ENCODE measurements at places on chromosomes 4 and X.

GRCh38 chrX:44314259-44314734 lies 29.2 kb downstream of the EFHC2 start:
- no peak for DNase-seq

DNA sequence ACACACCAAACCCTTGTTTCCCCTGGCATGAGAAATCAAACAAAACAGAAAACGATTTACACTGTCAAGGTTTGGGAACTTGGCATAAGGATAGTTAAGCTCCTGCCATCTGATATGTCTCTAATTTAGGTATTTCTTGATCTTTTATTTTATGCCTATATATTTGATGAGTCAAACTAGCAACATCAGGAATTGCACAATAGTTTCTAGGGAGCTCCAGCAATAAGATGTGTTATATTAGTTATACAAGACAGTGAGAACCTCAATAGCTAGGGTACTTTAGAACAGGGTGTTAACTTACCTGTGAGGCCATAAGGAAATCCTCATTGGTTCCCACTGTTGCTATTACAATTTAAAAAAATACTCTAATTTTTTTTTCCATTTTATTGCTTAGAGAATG lies 474.2 kb downstream of the GBA3 start:
- no peak for DNase-seq

- DNase-seq = no peak
These were observed 71.7 kb downstream of the ENOX2 start for GRCh38 chrX:130831347-130831722.

GRCh38 chrX:123223409-123223808 lies 39.3 kb downstream of the GRIA3 start:
- DNase-seq = no peak

GRCh38 chrX:71131510-71131909 lies 13.1 kb downstream of the MED12 start:
- no peak for DNase-seq

DNA sequence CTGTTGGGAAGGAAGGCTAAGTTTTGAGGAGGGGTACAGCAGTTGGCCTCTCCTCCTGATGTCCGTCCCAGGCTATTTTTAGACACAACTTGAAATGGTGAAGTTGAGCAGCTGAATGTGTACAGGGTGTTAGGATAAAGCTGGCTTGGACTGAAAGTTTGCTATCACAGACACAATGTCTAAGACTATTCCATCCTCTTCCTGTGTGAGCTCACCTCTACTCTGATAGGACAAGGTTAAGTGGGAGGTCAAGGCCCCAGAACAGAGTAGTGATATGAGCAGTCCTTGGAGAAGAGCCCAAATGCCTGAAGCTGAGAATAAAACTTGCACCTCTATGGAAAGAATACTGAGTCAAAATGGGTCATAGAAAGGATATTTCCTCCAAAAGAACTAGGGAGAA lies 4.1 kb downstream of the ATP1B4 start:
- no peak for DNase-seq

DNA sequence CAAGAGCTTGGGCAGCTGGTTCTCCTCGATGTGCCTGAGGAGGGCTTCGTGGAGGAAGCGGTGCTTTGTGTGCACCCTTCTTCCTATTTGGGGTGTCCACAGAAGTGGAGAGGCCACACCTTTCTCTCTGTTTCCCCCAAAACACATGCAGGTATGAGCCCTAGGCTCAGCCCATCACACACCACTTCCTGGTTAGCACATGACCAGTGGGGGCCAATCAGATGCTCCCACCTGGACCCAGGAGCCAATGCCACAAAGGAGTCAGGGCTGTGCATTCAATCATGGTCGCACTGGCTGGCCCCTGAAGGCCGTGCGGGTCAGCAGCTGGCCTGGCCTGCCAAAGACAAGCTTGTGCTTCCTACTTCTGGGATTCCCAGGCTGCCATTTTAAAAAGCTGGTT lies 51.4 kb downstream of the PPP2R2C start:
- no peak for DNase-seq

GRCh38 chr4:168836490-168836889 lies 173.6 kb downstream of the CBR4 start:
- DNase-seq = no peak

DNA sequence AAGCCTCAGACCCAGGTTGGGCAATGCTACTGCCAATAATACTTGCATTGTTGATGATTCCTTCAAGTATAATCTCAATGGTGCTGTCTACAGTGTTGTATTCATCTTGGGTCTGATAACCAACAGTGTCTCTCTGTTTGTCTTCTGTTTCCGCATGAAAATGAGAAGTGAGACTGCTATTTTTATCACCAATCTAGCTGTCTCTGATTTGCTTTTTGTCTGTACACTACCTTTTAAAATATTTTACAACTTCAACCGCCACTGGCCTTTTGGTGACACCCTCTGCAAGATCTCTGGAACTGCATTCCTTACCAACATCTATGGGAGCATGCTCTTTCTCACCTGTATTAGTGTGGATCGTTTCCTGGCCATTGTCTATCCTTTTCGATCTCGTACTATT lies 7.4 kb downstream of the LPAR4 start:
- DNase-seq = no peak

- DNase-seq = no peak
These were observed 22.7 kb downstream of the SH3KBP1 start for GRCh38 chrX:19864736-19865135.

DNA sequence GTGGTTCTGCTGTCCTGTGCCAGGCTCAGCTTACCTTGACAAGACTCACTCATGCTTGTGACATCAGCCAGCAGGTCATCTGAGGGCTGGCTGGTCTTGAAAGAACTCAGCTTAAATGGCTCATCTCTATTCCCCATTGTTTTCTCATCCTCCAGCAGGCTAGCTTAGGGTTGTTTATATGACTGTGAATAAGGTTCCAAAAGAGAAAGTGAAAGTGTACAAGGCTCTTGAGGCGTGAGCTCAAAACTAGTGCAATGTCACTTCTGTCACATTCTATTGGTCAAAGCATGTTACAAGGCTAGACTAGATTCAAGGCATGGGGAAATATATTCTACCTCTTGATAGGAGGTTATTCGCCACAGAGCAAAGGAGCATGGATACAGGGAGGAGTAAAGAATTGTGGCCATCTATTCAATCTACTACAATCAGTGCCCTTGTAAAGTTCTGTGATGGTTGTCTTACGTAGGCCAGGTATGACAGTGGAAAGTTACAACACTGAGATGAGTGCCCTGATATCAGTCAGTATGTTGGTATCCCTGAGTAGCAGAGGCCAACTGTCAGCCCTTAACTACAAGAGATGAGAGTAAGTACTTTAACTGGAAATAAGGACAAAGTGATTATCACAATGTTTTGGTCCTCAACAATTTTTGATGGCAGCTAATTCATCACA lies 19.8 kb upstream of the TMLHE start:
- DNase-seq = no peak

DNA sequence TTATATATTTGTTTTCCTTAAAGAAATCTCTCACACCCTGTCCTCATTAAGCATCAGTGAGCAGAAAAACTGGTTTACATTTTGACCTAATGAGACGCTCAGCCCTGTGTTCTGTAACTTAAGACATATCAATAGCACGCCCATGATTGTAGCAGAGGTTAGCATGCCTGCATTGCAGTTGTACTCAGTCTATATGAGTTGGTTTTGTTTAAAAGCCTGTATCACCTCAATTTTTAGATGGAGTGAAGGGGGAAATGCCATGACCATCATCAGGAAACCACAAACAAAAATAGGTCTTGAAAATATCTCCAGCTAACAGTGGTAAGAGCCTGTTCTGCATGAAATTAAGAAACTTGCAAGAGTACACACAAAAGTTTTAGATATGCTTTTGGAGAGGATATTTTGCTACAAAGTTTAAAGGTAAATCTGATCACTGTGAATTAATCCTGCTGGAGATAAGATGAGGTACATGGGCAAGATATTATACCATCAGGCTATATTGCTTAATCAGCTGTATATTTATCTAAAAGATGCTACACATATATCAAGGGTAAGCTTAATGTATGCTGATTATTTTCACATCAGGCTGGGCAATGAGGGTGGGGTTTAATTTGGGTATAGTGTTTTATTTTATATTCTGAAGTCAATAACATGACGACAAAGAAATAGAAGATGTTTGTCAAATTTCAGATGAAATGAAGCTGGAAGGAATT lies 13.1 kb upstream of the COQ2 start:
- no peak for DNase-seq

DNA sequence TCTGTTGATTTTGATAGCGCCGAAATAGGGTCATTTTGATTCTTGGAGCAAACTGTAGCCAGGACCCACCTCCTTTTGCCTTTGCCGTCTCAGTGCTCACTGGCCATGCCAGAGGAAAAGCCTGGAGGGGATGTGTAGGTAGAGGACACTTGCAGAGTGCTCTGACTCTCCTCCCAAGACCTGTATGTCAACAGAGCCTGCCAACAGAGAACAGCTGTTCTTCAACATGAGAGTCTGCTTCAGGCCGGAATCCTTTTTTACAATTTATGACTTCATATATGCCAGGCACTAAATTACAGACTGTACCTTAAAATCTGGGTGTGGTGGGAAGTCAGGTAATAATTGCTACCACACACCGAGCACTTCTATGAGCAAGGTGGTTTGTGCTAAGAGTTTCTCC lies 94.2 kb downstream of the KDR start:
- DNase-seq = no peak

Data from stimulated activated CD4-positive, alpha-beta T cell treated with anti-CD3 and anti-CD28 coated beads, Interleukin-15, amount 100 ng/mL, for 1 hour (primary cell).